ENCODE measurements at places on chromosomes 12 and 14. TPM values are rescaled to one million over a fixed set of nuclear protein-coding genes. Genes with fewer than 3 reads are reported as not detected.

Gene BATF
- total RNA-seq: 3.9 TPM

- no peak for DNase-seq
Measured at GRCh38 chr12:123064885-123065619, 84.6 kb downstream of the ARL6IP4 start.

GRCh38 chr12:113203852-113204760 lies 17.2 kb upstream of the TPCN1 start:
- peak; percentile 27 for DNase-seq

- peak; percentile 60 for DNase-seq
Measured at GRCh38 chr12:49636979-49637755, 13.8 kb downstream of the PRPF40B start.

GRCh38 chr14:81834308-81834707 lies 300.7 kb upstream of the SEL1L start:
- no peak for DNase-seq

GRCh38 chr12:75820071-75820470 lies 211.5 kb downstream of the PHLDA1 start:
- no peak for DNase-seq

- no peak for DNase-seq
Measured at GRCh38 chr14:61280526-61281185, 482 bp downstream of the TMEM30B start.

GRCh38 chr12:90543374-90543773 lies 411.6 kb downstream of the CCER1 start:
- DNase-seq: peak; percentile 26

- no peak for DNase-seq
Measured at GRCh38 chr12:91871751-91872150, 273.9 kb downstream of the BTG1 start.

- peak; percentile 36 for DNase-seq
Measured at GRCh38 chr14:71319666-71320065, 412.4 kb downstream of the PCNX1 start.

Measured in RPMI7951 (cell line).